Sigmoid colon (tissue), 7 donors: ENCODE measurements at places on chromosomes 12 and 14. TPM values are rescaled to one million over a fixed set of nuclear protein-coding genes. Genes with fewer than 3 reads are reported as not detected.

The INHBE gene
- not detected for polyA plus RNA-seq

The FOXN4 gene
- not detected for polyA plus RNA-seq

The RAB21 gene
- 18.7 TPM for polyA plus RNA-seq

The AJUBA gene
- polyA plus RNA-seq = 6.0 TPM

The DBX2 gene
- polyA plus RNA-seq = not detected

The PLBD1 gene
- polyA plus RNA-seq = 18.3 TPM

The SLC35E3 gene
- polyA plus RNA-seq = under 0.01 TPM

The TAS2R20 gene
- polyA plus RNA-seq = 0.50 TPM

The USP15 gene
- polyA plus RNA-seq = 22.2 TPM

The TM7SF3 gene
- 9.2 TPM for polyA plus RNA-seq

The MYF6 gene
- polyA plus RNA-seq = not detected

The CFAP54 gene
- polyA plus RNA-seq = 0.07 TPM

The TBX3 gene
- 2.4 TPM for polyA plus RNA-seq

The KLRB1 gene
- polyA plus RNA-seq = 3.6 TPM

The CBLN3 gene
- 0.46 TPM for polyA plus RNA-seq
